Activated CD8-positive, alpha-beta memory T cell treated with anti-CD3 and anti-CD28 coated beads for 1 hour (primary cell): ENCODE measurements at places on chromosomes 3 and 15.

DNA sequence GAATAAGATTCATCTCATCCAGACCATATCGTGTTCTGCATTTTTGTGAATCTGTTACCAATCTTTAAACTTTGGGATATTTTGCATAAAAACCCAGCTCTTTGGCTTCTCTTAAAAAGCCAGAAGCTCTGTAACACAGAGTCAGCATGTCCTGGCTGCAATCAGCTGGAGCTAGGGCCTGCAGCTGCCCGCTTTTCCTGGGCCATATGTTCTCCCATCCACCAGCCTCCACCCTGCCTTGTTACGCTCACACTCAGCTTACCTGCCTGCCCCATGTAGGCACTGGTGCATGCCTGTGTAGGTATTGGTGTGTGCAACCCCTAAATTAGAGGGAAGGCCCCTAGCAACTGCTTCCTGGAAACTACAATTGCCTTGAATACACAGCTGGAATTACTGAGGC, 48.2 kb downstream of the CRYGS start:
- DNase-seq: no peak

DNA sequence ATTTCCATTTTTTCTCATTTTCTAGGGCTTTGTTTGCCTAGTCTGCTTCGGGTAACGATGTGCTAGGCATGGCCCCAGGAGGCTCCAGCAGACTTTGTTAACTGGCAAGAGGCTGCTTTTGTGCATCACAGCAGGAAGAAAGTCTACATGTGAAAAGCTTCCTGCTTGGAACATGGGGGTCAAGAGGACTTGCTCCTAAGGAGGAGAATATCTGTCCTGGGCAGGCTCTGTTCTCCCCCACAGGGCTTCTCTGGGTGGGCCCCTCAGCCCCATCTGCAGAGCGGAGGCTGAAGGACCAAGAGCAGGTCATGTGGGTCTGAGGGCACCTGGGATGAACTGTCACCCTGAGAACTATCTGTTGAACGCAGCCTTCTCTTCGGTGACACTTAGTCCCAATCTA, 94.7 kb downstream of the CCNL1 start:
- no peak for DNase-seq

GRCh38 chr15:94638183-94638582, 406.8 kb downstream of the MCTP2 start:
- no peak for DNase-seq

DNA sequence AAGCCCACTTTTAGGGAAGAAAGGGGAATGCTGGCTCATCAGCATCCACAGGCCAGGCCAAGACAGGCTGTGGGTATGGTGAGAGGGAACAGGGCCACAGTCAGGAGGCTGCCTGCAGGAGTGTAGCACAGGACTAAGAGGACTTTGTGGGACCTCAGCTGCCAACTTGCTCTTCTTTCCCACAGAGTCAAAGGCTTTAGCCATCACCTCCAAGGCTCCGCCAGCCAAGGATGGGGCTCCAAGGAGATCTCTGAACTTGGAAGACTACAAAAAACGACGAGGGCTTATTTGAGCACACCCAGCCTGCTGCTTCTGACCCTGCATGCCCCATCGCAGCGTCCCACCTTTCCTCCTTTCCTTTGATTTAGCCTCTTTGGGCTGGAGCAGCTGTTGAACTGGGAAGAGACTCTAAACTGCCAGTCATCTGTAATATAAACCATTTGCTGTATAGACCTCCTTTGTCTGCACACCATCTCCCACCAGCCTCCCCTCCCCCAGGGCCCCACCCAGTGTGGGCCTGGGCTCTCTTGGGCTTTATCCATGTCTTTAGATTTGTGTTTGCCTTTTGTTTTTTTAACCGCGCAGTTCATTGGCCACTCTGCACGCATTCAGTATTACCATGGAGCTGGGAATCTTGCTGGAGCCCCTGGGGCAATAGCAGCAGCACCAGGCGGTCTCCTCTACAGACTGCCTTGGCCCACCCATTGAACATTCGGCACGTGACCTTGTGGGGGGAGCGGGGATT, 13.1 kb upstream of the ITPKA start:
- no peak for DNase-seq

DNA sequence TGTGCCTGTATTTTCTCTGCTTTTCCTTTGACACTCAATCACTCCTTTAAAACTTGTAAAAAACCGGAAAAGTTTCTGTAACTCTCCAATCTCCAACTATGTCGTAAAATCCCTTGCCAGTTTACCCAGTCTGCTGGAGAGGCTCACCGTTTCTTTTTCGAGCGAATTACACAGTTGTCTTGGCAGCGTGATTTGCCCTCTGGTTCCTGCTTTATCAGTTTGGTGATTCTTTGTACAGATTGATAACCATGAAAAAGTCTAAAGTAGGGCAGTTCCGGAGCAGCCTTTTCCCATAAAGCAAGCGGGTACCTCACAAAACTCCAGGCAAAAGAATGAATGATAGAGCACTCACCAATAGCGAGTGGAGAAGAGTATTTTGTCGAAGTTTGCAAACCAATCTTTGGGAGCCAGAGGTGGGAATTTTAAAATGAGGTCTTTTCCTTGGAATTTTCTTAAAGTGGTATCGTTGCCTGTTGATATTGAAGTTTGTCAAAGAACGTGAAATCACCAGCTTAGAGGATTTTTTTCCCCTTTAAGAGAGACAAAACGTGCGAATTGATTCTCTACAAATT, at the start of gene TTC23:
TSS of gene TTC23 (minus strand) at position 312 of the 572 bp plus-strand sequence. CDS start 20,869 bp downstream, outside the sequence.
- DNase-seq: no peak

DNA sequence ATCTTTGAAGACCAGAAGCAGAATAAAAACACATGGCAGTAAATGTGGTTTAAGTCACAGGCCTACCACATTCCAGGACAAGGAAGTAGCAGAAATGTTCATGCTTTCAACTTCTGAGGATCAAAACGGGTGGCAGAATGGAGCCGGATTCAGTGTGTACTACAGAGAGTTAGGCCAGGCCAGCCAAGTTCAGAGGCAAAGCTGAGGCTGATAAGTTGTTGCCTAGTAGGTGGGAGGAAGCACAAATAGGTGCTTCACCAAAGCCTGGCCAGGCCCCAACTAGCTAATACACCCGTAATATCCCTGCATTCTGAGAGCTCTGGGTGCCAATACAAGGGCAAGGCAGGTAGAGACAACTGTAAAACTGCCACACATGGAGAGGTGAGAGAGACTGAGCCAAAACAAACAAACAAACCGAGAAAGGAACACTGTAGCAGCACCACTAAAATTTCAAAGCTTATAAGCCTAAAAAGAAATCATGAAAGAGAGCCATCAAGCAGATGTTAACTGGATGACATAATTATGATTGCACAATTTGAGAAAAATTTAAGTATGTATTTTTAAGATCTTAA, 156.4 kb upstream of the CBLB start:
- no peak for DNase-seq

DNA sequence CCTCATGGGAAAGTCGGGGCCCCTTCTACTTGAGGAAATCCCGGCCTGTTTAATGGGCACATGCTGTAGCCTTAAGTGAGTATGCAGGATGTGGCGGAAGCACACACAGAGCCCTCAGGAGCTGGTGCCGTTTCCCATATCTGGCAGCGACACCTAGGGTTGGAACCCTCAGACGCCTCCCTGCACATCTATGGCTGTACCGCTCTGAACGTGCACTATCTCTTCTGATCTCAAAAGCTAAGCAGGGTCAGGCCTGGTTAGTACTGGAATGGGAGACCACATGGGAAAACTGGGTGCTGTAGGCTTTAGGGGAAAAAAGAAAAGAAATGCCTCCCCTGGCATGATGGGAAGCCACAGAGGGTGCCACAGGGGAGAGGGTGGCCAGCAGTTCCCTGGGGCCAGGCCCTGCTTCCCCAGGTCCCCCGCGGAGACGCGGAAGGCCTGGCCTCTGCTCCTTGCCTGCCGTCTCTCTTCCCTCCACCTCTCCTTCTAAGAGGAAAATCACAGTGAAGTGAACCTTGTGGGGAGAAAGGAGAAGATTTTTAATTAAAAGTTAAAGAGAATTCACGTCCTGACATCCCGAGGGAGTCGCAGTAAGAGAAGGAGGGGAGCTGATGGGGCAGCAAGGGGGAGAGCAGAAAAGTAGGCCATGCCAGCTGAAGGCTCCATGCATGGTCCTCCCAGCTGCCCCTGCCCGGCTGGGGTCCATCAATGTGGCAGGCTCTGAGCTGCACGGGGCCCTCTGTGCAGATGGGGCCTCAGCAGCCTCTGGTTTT, 60.5 kb upstream of the TMEM115 start:
- no peak for DNase-seq

DNA sequence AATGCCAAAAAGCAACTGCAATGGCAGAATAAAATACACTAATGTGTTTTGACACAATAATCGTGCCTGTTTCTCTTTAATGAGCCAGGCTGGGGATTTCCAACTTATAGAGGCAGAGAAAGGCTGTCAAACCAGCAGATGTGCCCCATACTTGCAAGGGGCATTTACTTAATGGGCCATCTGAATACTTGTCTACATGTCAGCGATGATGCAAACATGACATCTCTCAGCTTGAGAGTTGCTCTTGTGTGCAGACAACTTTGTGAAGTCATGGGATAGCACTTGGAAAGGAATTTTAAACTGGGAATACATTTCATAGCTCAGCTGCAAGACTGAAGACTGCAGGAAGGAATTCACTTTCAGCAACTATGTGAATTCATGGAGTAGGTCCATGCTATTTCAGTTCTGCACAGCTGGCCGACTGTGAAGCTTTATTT, 127.4 kb upstream of the ADAMTS9 start:
- DNase-seq: no peak

DNA sequence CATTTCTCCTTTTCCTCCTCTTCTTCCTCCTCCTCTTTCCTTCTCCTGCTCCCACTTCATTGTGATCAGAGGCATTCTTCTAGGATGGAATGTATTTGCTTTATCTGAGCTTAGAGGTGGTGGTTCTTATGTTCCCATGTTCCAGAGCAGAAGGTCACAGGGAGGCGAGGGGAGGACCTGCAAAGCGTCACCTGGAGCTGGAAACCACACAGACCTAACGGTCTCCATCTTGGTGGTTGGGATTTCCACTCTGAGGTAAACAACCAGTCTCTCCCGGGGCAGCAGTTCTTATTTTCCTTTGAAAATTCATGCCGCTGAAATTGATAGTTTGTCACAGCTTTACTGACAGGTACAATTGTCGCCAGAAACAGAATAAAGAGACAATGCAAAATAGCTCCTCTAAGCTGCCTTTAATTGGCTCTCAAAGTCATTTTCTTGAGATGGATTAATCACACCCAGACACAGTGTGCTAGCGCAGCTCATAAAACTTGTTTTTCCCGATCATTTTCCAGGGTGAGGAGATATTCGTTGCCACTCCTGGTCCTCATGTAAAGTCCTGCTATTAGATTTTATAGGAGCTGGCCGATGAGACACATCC, 16.9 kb upstream of the AGBL1 start:
- DNase-seq: no peak

DNA sequence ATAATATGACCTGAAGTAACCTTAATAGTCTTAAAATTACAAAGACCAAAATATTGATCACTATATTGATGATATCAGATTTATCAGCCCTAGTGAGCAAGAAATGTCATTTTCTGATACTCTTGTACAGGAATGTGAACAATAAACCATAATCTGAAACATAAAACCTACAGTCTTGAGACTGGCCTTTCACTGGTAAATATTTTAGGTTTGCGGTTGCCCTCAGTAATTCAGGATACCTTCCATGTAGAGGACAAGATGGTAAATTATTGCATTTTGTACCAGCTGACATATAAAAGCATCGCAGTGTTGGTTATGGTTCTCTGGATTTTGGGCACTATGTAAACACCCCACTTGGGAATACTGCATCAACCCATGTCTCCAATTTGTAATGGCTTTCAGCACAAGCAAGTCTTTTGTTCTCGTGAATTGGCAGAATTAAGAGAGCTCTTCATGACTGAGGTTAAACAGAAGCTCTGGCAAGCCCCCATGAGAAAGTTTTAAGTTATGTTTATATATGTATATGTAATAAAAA, 128.5 kb downstream of the LMLN start:
- DNase-seq: no peak

DNA sequence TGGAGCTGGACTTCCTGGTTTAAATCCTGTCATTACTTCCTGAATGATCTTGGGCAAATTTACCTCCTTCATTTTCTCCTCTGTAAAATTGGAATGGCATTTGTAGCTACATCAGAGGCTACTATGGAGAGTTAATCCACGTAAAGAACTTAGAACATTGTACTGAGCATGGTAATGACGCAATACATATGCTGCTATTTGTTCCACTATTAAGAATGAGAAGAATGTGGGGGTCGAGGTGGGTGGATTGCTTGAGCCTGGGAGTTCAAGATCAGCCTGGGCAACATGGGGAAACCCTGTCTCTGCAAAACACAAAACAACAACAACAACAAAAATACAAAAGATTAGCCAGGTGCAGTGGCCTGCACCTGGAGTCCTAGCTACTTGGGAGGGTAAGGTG, 250.6 kb downstream of the RYR3 start:
- no peak for DNase-seq

- no peak for DNase-seq
Observed at GRCh38 chr15:68814596-68814995, 6.1 kb downstream of the ANP32A start.

DNA sequence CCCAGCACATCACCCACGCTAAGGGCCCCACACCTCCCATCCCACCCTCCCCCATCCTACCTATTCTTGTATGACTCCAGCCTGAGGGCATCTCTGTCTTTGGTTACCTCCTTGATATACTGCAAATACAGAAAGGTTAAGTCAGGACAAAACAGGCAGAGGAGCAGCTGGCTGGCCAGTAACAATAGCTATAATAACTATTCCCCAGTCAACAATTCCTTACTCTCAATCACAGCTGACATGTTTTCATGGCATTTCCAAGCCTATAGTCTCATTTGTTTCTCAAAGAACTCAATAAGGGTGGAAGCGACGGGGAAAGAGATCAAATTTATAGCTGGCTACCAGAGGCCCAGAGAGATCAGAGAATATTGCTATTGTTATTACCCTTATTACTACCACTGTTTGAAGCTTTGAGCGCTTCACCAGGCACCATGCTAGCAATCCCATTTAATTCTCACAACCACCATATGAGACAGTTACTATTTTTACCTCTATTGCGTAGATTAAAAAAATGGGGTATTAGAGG, 93.0 kb upstream of the C2CD4B start:
- DNase-seq: no peak

- no peak for DNase-seq
Observed at GRCh38 chr3:179430277-179430870, 20.9 kb downstream of the GNB4 start.

DNA sequence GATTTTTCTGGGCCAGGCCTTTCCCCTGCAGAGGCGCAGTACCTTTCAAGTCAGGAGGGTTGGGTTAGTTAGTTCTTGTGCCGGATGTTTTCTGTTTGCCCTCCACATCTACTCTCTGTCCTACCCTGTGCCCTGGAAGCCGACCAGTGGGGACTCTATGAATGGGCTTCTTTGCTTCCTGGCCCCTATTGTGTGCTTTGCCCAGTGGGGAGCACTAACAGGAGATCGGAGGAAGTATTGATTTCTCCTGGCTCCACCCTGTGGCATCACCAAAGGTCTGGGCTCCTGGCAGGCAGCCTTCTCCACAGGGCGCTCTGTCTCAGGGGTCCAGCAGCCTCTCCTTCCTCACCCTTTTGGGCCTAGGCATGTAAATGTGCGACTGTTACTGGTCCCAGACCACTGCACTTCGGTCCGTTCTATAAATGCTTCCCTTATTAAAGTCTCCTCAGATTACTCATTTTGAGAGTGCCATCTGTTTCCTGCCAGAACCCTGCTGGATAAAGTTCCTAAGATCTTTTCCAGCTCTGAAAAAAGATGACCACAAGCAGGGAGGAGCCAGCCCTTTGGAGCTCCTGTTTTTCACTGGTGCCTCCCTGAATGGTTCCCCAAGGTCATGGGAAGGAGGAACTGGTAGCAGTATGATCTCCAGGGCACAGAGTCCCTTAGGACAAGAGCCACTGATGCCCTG, 44.5 kb downstream of the CTDSPL start:
- no peak for DNase-seq
